Effector memory CD4-positive, alpha-beta T cell (primary cell): ENCODE measurements at places on chromosomes 4 and X.
A peak's percentile ranks its signal among the peaks of the same experiment; 100 is the strongest.

DNA sequence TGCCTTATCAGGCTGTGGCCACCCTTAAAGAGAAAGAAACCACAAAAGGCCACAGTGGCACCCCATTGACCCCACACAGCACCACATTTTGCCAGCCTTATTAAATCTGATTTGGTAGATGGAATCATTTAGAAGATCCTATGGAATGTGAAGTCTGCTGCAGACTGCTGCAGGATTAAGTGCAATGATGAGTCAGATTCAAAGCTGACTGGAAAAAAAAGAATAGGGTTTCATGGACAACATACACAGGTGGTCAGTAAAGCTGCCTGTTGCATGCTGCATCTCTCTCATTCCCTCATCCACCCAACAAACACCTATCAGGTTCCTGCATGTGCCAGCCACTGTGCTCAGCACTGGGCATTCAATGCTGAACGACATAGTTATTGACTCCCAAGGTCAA lies 56.6 kb downstream of the CHST7 start:
- DNase-seq = no peak

DNA sequence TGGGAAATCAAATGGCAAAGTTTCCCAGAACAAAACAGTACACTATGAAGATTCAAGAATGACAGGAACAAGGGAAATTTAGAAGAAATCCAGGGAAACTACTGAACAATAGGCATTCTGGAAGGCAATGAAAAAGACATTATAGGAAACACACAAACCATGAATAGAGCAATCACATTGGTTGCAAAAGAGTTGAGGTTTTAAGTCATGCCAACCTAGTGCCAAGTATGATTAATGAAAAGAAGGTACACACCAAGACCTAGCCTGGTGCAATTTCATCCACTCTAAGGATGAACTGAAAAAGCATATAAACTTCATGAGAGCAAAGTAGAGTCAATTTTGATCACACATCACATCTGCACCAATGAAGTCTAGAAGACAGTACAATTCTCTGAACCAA lies 326.9 kb downstream of the PDHA2 start:
- no peak for DNase-seq

DNA sequence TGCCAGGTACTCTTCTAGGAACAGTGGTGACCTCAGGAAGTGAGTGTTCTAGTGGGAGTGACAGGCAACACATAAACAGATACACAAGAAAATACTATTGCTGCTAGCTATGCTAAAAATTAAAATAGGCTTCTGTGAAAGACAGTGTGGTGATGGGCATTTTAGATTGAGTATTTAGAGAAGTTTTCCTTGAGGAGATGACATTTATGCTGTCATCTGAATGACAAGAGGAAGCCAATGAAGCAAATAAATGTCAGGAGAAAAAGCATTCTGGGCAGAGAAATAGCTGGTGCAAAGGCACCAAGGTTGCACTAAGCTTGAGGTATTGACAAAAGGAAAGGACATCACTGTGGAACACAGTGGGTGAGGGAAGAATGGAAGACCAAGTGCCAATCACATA lies 18.0 kb downstream of the NDNF start:
- DNase-seq = no peak

GRCh38 chr4:12005471-12005870 lies 576.8 kb upstream of the HS3ST1 start:
- DNase-seq = no peak

GRCh38 chr4:23392860-23393458 lies 496.9 kb downstream of the PPARGC1A start:
- no peak for DNase-seq

DNA sequence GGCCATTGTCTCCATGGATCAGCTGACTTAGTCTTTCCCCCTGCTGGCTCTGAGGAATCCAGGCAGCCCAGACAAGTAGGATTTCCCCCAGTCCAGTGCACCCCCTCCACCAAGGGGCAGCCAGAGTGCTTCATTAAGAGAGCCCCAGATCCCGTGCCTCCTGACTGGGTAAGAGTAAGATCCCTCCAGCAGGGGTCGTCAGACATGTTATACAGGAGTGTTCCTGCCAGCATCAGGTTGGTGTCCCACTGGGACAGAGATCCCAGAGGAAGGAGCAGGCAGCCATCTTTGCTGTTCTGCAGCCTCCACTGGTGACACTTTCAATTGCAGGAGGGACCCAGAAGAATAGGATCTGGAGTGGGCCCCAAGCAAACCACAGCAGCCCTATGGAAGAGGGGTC lies 29.0 kb upstream of the INPP4B start:
- DNase-seq = no peak

GRCh38 chrX:47831788-47832187 lies 4.9 kb upstream of the ZNF81 start:
- peak; percentile 30 for DNase-seq
